Right lung (tissue), 10 donors: ENCODE measurements at places on chromosomes 6 and 20.

DNA sequence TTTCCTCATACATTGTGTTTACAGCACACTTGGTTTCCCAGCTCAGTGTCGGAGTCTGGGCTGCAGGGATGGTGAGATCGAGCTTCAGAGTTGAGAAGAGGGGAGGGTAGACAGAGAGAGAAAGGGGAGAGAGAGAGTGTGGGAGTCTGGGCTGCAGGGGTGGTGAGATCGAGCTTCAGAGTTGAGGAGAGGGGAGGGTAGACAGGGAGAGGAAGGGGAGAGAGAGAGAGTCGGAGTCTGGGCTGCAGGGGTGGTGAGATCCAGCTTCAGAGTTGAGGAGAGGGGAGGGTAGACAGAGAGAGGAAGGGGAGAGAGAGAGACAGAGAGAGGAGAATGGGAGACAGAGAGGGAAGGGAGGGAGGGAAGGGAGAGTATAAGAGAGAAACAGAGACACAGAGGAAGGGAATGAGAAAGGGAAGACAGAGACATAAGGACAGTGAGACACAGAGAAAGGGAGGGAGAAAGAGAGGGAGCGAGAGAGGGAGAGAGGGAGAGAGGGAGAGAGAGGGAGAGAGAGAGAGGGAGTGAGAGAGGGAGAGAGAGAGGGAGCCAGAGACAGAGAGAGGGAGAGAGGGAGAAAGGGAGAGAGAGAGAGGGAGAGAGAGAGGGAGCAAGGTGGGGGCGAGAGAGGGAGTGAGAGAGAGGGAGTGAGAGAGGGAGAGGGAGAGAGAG, 222.7 kb upstream of the GMDS start:
- no peak for DNase-seq

DNA sequence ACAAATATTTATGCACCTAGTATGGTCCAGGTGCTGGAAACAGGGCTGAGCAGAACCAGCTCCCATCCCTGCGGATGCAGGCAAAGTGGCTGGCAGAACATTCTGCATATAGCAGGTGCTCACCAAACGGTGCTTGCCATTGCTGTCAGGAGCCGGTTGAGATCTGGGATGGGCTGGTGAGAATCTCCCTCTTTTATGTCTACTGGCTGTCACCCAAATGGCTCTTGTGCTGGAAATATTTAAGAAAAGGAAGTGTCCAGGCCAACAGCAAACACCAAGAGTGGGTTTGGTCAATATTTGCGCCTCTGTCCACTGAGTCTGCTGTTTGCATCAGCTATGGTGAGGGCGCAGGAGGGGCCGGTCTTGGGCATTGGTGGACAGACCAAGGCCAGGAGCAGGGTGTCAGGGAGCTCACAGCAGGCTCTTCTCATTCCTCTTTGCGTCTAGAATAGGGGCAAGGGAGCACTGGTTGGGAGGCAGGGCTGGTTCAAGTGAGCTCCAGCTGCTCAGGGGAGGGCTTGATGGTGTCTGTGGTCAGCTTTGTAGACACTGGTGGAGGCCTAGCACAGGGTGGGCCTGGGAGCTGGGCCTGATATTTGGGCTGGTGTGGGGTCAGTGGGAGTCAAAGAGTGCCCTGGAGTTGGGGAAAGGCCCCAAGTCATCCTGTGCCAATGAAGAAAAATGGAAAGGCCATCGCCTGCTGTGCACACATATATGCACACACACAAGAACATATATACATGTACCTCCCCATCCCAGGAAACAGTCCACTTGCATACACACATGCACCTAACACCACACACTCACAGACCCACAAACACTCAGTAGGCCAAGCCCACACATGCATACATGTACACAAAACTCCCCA, 1.4 kb upstream of the BPIFB2 start:
- DNase-seq, result no peak

- DNase-seq, result peak; percentile 83
These were observed 29.0 kb downstream of the MOCS3 start for GRCh38 chr20:50987493-50988210.

DNA sequence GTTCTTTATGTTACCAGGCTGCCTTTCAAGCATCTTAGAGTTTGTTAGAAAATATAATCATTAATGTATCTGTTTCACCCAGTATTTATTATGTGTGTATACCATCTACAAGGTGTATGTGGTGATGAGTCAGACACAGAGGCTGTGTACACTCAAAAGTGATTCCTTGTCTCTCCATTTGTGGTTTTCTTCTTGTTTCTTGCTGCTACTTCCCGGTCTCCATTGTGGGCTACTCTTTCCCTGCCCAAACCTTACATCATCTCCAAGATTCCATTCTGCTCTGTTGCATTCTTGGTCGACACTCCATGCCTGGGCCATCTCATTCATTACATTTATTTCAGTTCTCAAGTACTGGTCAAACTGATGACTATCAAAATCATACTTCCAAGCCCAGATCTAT, 182.2 kb upstream of the STXBP5 start:
- no peak for DNase-seq

DNA sequence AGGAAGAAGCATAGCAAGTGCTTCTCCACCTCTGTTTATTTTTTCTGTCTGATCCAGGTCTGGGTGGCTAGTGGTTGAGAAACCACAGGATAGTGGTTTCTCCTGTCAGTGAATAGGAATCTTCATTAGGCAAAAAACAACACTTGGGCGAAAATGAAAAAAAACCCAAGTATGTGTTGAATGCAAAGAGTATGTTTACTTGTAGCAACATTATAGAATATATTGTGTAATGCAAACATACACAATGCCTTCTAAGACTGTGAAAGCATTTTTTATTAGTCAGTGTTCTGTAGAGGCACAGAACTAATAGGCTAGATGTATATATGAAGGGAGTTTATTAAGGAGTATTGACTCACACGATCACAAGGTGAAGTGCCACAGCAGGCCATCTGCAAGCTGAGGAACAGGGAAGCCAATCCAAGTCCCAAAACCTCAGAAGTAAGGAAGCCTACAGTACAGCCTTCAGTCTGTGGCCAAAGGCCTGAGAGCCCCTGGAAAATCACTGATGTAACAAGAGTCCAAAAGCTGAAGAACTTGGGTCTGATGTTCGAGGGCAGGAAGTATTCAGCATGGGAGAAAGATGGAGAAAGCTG, 111.1 kb downstream of the UST start:
- no peak for DNase-seq

- no peak for DNase-seq
These were observed 12.4 kb upstream of the MAPK13 start for GRCh38 chr6:36117658-36118549.

DNA sequence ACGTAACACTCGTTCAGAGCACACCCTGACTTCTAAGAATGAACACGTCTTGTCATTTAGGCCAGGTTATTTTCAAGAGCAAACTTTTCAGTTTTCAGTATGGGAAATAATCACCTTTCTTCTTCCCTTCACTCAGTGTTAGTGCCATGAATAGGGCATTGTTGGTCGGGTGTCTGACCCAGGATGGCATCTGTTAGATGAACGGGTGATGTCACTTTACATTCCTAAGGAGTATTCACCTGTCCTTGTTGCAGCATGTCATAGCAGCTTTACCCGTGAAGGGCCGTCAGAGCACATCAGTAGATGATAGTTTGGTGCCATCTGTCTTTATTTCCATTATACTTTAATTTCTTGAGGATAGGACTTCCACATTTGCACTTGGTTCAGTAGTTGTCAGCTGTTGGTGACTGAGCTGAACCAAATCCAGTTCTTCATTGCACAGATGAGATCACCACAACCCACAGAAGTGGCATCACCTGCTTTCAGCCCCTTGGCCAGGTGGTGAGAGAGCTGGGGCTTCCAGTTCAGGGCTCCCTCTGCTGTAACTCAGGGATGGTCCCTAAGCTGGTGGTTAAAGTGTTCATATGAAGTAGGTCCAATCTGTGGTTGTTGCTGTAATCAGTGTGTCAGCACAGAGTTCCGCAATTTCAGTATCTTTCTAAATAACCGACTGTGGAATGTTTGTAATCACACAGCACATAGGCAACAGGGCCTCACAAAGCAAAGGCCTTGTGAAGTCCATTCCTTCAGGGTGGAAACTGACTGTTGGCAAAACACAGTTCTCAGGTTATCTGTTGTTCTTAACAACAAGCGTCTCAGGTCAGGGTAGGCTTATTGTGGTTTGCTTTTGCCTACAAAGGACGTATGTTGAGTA, 68.2 kb downstream of the FAM120B start:
- no peak for DNase-seq

DNA sequence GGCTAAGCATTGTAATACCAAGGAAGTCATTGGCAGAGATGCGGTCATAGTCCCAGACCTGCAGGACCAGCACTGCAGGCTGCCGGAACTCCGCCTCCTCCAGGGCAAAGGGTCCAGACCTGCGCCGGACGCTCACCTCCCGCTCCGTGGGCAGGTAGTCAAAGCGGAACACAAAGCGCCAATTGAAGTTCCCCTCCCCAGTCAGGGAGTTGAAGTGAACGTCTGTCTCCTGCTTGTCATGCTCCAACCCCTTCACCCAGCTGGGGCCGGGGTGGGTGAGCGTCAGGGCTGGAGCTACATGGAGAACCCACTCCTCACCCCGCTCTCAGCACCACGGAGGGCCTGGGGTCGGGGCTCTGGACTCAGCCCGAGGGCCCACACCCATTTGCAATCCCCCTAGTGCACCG, 18.2 kb downstream of the ERGIC3 start:
- no peak for DNase-seq

DNA sequence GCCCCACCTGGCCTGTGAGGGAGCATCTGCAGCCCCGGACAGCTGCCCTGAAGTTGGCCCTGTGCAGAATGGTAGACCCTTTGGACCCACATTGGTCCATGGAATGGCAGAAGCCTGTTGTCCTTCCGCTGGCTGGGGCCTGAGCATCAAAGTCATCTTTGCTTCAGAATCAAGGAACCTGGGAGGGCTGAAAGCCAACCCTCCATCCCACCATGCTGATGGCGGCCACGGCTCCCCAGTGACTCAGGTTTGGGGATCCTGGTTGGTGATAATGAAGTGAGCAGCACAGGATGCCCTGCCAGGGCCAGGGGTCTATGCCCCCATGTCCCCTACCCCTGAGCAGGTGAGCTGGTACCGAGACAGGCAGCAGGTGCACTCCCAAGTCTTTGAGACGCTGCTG, 52.8 kb downstream of the YTHDF1 start:
- DNase-seq, result no peak
